ENCODE measurements at places on chromosomes 5 and 9. TPM values are rescaled to one million over a fixed set of nuclear protein-coding genes. Genes with fewer than 3 reads are reported as not detected.
A peak's percentile ranks its signal among the peaks of the same experiment; 100 is the strongest.

The FOXE1 gene
- total RNA-seq, result 0.88 TPM

DNA sequence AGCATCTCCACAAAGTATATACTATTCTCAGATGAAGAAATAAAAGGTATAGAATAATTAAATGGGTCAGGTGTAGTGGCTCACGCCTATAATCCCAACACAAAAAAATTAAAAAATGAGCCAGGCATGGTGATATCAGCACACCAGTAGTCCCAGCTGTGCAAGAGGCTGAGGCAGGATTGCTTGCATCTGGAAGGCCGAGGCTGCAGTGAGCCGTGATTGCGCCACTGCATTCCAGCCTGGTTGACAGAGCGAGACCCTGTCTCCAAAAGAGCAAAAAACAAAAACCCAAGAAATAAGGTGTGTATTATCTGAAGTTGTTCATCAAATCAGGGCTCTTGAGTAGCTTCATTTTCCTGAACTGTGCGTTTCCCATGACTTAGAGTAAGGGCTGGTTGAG is 83.2 kb upstream of the MYO10 start:
- H3K4me3 ChIP-seq, result no peak overlapping the region
- no peaks in the 10 kb centered on the region for H3K36me3 ChIP-seq
- H3K27ac ChIP-seq, result no peak overlapping the region

- H3K4me1 ChIP-seq, result peaks cover 5% of the 10 kb centered on the region
- H3K27me3 ChIP-seq, result no peaks in the 10 kb centered on the region
- H3K4me3 ChIP-seq, result no peak overlapping the region
Measured at GRCh38 chr5:125499636-125500332, 753.3 kb upstream of the ZNF608 start.

- H3K27me3 ChIP-seq, result no peaks in the 10 kb centered on the region
- no peaks in the 10 kb centered on the region for H3K4me1 ChIP-seq
- no peak overlapping the region for H3K4me3 ChIP-seq
- no peaks in the 10 kb centered on the region for H3K36me3 ChIP-seq
- no peak for DNase-seq
- no peak overlapping the region for H3K27ac ChIP-seq
Measured at GRCh38 chr9:109518621-109519335, 20.7 kb upstream of the PTPN3 start.

DNA sequence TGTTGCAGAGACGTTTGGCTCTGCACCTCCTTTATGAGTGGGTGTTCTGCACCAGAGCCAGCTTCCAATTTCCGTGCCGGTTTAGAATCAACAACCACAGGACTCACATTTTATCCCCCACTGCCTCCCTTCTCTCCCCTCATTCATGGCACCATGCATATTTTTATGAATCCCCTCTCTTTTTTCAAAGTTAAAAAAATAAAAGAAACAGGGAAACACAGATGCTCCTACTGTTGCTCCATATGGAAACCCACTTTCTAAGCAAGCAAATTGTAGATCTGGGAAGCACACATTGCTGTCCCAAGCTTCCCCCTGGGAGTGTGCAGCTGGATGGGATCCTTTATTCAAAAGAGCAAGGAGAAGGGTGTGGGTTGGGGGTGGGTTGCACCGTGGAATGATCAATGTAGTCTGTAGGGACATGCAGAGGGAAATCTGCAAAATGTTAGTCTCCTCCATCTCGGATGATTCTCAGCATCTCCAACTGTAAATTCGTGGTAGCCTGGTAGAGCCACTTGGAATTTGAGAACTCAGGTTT is 410.0 kb upstream of the ADAMTSL1 start:
- peaks cover 27% of the 10 kb centered on the region for H3K4me1 ChIP-seq
- H3K36me3 ChIP-seq, result no peaks in the 10 kb centered on the region
- no peaks in the 10 kb centered on the region for H3K27me3 ChIP-seq
- no peak overlapping the region for H3K4me3 ChIP-seq

The ADAMTS6 gene
- total RNA-seq, result 21.0 TPM

DNA sequence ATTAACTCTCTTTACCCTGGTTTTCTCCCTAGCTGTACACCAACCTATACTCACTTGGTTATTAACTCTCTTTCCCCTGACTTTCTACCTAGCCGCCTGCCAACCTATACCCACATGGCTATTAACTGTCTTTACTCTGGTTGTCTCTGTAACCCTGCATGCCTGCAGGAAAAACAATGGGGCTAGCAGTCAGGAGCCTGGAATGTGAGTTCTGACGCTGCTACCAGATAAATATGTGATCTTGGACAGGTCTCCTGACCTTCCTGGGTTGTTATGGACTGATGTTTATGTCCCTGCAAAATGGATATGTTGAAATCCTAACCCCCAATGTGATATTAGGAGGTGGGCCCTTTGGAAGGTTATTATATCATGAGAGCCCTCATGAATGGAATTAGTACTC is 119.2 kb downstream of the SMARCA2 start:
- no peaks in the 10 kb centered on the region for H3K36me3 ChIP-seq
- DNase-seq, result no peak
- H3K4me1 ChIP-seq, result no peaks in the 10 kb centered on the region

GRCh38 chr9:7154003-7154619 is 396.3 kb downstream of the KDM4C start:
- no peak for DNase-seq
- H3K27me3 ChIP-seq, result no peaks in the 10 kb centered on the region
- no peaks in the 10 kb centered on the region for H3K36me3 ChIP-seq
- no peak overlapping the region for H3K4me3 ChIP-seq

- no peaks in the 10 kb centered on the region for H3K27me3 ChIP-seq
- H3K36me3 ChIP-seq, result no peaks in the 10 kb centered on the region
- no peak for DNase-seq
- no peak overlapping the region for H3K27ac ChIP-seq
Measured at GRCh38 chr9:96493757-96494156, 43.8 kb downstream of the HABP4 start.

DNA sequence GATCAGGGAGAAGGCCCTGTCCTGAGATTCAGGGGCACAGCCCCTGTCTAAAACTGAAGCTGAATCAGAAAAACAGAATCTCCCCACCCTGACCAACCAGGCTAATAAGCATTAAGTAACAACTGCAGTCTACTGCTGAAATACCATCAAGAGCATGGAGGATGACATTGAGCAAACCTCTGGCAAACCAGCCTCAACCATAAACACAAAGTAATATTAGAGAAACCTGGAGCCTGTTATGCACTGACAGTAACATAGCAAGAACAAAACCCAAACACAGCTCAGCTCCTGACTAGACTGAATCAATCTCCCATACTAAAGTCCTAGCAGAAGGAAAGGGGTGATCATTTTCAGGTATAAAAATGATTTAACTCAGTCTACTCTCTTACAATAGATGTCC is 24.8 kb upstream of the CCL21 start:
- DNase-seq, result no peak
- H3K36me3 ChIP-seq, result no peaks in the 10 kb centered on the region
- no peaks in the 10 kb centered on the region for H3K4me1 ChIP-seq
- H3K4me3 ChIP-seq, result no peak overlapping the region
- no peaks in the 10 kb centered on the region for H3K27me3 ChIP-seq

The KIF4B gene
- not detected for total RNA-seq

The OLFML2A gene
- 2.6 TPM for total RNA-seq

- no peak overlapping the region for H3K27ac ChIP-seq
- H3K4me1 ChIP-seq, result no peaks in the 10 kb centered on the region
- no peak overlapping the region for H3K4me3 ChIP-seq
- no peaks in the 10 kb centered on the region for H3K36me3 ChIP-seq
- DNase-seq, result no peak
- H3K27me3 ChIP-seq, result no peaks in the 10 kb centered on the region
Measured at GRCh38 chr9:6132650-6133049, 83.0 kb upstream of the IL33 start.

- no peak overlapping the region for H3K4me3 ChIP-seq
- no peaks in the 10 kb centered on the region for H3K27me3 ChIP-seq
- no peak for DNase-seq
- H3K27ac ChIP-seq, result no peak overlapping the region
- no peaks in the 10 kb centered on the region for H3K36me3 ChIP-seq
- peaks cover 14% of the 10 kb centered on the region for H3K4me1 ChIP-seq
Measured at GRCh38 chr5:107889387-107889786, 218.7 kb upstream of the EFNA5 start.

GRCh38 chr5:10712574-10713366 is 48.3 kb downstream of the DAP start:
- no peak overlapping the region for H3K4me3 ChIP-seq
- no peaks in the 10 kb centered on the region for H3K4me1 ChIP-seq
- H3K27me3 ChIP-seq, result no peaks in the 10 kb centered on the region
- H3K27ac ChIP-seq, result no peak overlapping the region

The PCDHGB4 gene
- total RNA-seq, result 20.9 TPM

The FGF1 gene
- total RNA-seq, result 0.23 TPM

The SLC6A18 gene
- total RNA-seq, result not detected

The ADRA1B gene
- 2.6 TPM for total RNA-seq

GRCh38 chr9:104927216-104927911 is 591 bp downstream of the ABCA1 start:
- no peaks in the 10 kb centered on the region for H3K27me3 ChIP-seq
- no peaks in the 10 kb centered on the region for H3K36me3 ChIP-seq
- peaks cover 14% of the 10 kb centered on the region for H3K4me1 ChIP-seq
- H3K27ac ChIP-seq, result peak overlapping the region; percentile 96
- peak; percentile 58 for DNase-seq
- peak overlapping the region; percentile 85 for H3K4me3 ChIP-seq

The SCGB3A2 gene
- 32.0 TPM for total RNA-seq

- no peaks in the 10 kb centered on the region for H3K27me3 ChIP-seq
- no peaks in the 10 kb centered on the region for H3K36me3 ChIP-seq
- peak overlapping the region; percentile 28 for H3K27ac ChIP-seq
- H3K4me3 ChIP-seq, result no peak overlapping the region
Measured at GRCh38 chr9:83012922-83013838, 49.8 kb downstream of the RASEF start.

DNA sequence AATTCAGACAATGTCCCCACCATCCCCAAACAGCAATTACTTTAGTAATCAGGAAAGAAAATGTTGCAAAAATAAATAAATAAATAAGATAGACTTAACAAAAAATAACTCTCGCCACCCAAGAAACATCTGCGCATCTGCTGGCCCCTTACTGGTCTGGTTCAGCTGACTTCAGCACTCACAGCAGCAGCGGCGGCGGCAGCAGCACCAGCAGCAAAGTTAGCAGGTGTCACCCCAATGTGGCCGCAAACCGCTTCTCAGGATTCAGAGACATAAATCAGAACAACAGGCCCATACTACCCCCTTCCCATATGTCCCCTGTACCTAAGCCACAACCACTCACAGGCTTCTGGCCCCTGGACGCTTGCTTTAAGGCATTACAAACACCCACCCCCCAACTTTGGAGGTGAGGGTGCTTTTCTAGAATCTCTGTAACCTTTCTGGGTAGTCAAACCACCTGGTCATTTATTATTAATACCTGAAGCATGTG is 593.0 kb downstream of the BNC2 start:
- no peak overlapping the region for H3K27ac ChIP-seq
- H3K4me3 ChIP-seq, result no peak overlapping the region
- DNase-seq, result no peak
- no peaks in the 10 kb centered on the region for H3K27me3 ChIP-seq

DNA sequence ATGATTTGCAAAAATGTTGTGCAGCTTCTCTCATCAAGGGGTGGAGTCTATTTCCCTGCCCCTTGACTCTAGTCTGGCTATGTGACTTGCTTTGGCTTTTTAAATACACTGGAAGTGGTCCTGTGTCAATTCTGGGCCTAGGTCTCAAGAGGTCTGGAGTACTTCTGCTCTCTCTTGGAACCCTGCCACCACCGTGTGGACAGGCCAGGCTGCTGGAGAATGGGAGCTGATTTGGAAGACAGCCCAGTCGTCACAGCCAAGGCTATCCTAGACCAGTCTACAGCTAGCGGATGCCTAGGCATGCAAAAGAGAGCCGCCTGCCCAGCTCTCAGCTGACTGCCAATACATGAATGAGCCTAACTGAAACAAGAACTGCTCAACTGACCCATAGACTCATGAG is 56.7 kb upstream of the CLINT1 start:
- no peak overlapping the region for H3K4me3 ChIP-seq
- no peaks in the 10 kb centered on the region for H3K36me3 ChIP-seq
- peak; percentile 69 for DNase-seq
- H3K4me1 ChIP-seq, result peaks cover 26% of the 10 kb centered on the region

DNA sequence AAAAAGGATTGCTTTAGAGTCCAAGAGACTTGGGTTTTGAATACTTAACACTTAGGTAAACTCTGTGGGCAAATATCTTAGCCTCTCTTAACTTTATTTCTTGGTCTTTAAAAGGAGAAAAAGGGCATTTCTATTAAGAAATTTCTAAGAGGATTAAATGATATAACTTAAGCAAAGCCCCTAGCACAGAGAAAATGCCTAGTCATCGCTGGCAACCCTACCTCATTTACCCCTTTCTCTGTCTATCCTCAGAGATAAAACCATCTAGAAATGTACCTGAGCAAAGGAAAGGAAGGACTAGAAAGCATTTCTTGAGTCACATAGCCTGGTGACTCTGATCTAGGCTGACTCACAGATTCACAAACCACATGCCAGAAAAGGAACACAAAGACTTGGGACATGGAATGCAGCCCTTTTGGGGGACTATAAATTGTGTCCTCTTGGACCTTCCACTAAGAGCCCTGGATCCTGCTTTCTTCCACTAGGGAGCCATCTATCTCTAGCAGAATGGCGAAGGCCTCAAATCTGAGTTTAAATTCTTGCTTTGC is 120.6 kb downstream of the FOXD1 start:
- no peak for DNase-seq
- no peaks in the 10 kb centered on the region for H3K4me1 ChIP-seq
- peaks cover 2% of the 10 kb centered on the region for H3K27me3 ChIP-seq
- no peaks in the 10 kb centered on the region for H3K36me3 ChIP-seq
- H3K27ac ChIP-seq, result no peak overlapping the region

DNA sequence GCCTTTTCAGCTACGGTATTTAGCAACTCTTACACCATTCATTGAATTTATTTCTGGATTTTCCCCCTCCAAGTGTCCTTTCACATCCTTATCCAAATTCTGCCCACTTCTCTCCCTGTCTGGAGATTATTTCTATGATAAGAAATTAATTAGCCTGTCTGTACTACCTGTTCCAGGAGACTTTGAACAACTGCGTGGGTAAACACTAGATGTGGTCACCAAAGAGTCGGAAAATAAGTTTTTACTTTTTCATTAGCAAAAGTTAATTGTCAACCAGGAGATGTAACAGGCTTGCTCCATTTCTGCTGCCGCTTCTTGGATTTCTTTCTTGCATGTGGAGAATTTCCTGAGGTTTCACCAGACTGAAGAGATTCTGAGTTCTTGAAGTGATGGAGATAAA is 14.0 kb downstream of the SLC1A1 start:
- H3K36me3 ChIP-seq, result no peaks in the 10 kb centered on the region
- DNase-seq, result no peak
- H3K4me3 ChIP-seq, result no peak overlapping the region
- peak overlapping the region; percentile 36 for H3K27ac ChIP-seq
- no peaks in the 10 kb centered on the region for H3K27me3 ChIP-seq

The SLC6A7 gene
- 0.88 TPM for total RNA-seq

DNA sequence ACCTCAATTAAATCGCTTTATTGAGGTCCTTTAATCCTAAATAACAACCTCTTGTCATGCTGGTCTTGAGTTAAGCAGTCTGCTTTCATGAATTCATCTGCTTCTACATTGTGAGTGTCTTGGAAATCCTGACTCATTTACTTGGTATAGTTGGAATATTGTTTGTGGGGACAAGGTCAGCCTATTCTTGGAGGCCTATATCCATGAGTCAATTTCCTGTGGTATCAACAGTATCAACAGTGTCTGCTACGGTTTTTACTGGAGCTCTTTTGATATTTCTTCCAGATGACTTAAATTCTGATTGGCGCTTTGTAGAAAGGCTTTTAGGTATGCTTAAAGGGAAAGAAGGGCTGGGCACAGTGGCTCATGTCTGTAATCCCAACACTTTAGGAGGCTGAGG is 71.2 kb upstream of the PARP8 start:
- no peaks in the 10 kb centered on the region for H3K27me3 ChIP-seq
- H3K4me1 ChIP-seq, result no peaks in the 10 kb centered on the region
- no peaks in the 10 kb centered on the region for H3K36me3 ChIP-seq
- DNase-seq, result no peak
- H3K4me3 ChIP-seq, result no peak overlapping the region

The IFNA21 gene
- not detected for total RNA-seq

All from hepatocyte (in vitro differentiated cells).